ENCODE measurements at places on chromosomes 7 and 10.

- no peak for DNase-seq
These were observed 4.8 kb downstream of the INA start for GRCh38 chr10:103281753-103282152.

DNA sequence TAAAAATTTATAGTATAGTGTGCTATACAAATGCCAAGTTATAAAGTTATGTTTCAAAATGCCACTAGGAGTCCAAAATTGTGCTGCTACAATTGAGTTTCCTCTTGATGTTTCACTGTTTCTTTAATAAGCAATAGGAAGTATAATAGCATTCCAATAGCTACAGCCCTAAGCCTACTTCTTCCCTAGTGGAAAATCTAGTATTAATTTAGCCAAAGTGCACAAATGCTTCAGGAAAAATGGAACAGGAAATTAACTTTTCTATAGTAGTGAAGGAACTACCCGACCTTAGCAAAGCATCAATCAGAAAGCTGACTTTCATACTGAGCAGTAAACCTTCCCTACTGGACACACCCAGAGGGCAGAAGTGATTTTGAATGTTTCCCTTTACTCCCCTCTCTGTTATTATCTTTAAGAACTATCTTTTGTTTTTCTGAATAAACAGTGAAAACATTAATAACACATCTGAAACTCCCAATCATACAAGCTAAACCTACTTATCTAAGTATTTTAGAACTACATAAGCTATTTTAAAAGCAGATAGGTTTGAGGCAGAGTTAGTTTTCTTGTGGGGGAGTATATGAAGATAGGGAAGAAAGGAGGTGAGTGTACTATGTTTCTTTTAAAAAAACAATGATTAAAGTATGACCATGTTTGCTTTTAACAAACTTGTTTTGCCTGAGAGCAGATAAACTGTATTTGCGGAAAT lies 13.7 kb downstream of the CPED1 start:
- DNase-seq: no peak

GRCh38 chr7:30549931-30550493 lies 44.7 kb upstream of the GARS1 start:
- no peak for DNase-seq

DNA sequence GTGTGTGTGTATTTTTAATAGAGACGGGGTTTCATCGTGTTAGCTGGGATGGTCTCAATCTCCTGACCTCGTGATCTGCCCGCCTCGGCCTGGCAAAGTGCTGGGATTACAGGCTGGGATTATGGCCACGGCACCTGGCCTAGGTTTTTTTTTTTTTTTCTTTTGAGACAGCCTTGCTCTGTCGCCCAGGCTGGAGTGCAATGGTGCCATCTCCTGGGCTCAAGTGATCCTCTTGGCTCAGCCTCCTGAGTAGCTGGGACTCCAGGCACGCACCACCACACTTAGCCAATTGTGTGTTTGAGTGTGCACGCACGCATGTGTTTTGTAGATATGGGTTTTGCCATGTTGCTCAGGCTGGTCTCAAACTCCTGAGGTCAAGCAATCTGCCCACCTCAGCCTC lies 629.8 kb downstream of the ETV1 start:
- DNase-seq: no peak

DNA sequence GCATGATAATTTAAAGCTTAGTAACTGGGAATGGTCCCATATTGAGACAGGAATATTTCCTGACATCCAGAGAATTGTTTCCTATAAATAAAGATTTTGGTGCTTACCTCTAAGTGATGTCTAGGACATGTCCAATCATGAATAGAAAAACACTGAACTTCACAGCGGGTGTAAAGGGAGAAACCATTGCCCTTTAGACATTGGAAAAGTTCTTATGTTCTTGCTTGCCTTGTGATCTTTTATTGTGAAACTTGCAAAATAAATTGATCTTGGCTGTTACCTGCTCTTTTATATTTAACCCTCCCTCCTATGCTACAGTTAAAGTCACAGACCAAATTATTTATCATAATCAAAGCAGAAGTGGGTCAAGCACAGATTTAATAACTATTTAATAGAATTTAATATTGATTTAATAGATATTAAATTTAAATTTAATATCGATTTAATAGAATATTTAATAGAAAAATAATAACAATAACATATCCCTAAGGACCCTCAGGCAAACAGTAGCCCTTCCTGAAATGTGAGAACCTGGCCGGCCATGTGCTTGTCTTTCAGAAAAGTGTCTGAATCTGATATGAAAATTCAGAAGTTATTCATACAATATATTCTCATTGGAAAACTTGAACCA lies 47.0 kb upstream of the AKR1C1 start:
- no peak for DNase-seq
